H1 (cell line): ENCODE measurements at places on chromosomes 1 and 21. TPM values are rescaled to one million over a fixed set of nuclear protein-coding genes. Genes with fewer than 3 reads are reported as not detected.

- peak; percentile 51 for DNase-seq
Measured at GRCh38 chr21:46295996-46296752, 10.0 kb downstream of the YBEY start.

- DNase-seq: no peak
Measured at GRCh38 chr1:112044745-112045144, 55.3 kb upstream of the KCND3 start.

DNA sequence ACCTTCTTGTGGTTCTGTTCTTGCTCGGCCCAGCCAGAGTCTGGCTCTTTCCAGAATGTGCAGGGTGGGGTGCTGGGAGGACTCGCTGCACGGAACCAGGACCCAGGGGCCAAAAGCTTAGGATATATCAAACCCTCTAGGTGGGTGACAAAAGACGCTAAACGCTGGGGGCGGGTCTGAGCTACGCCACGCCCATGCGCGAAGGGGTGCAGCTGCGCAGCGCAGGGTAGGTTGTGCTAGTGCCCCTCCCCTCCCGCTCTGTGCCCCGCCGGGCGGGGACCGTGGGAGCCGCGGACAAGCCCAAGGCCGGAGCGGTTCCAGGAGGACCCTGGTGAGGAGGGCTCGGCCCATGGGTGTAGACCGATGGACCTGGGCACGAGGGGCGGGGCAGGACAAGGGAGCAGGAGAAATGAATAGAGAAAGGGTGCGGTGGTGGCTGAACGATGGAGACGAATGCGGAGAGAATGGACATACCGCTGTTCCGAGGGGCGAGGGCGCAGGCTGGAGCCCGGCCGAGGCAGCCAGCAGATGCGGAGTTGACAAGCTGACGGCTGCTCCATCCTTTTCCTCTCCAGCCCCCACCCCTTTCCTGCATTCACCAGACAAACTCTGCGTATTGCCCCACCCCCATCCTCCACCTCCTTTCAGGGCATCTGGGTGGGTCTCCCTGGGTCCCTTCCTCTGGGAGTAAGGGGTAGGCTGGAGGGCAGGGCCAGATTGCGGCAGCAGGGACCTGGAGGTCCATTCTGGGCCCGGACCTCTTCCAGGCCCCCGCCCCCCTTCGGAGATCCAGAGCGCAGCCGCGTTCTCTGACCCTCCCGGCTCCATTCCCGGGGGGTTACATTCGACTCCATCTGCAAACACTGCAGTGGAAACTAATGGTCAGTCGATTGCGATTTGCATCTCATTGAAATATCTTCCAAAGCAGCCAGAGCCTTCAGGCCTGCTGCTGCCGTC is at the start of gene RUSC1:
RUSC1 (plus strand) TSS at position 234 of the 957 bp plus-strand sequence. CDS start 880 bp downstream, outside the sequence.
- peak; percentile 44 for DNase-seq

- no peak for DNase-seq
Measured at GRCh38 chr1:192732787-192733186, 76.1 kb upstream of the RGS2 start.

GRCh38 chr1:109677459-109677858 is 9.6 kb downstream of the GSTM2 start:
- no peak for DNase-seq

GRCh38 chr1:47650611-47651010 is 212.8 kb downstream of the FOXD2 start:
- no peak for DNase-seq

DNA sequence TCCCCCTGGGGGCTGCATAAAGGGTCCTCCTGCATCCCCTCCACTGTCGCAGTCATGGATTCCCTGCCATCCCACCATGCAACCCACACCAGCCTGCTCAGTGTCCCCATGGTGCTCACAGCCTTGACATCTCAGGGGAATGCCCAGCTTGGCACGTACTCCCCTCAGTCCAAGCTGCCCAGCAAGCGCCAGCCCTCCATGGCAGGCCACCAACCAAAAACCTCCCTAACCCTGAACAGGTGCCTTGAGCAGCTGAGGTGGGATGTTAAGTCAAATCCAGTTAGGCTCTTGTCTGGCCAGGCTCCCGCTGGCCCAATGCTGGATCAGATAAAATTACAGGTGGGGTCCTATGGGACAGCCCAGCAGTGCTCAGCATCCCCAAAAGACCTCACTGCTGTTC is 341 bp downstream of the VTCN1 start:
- no peak for DNase-seq

Gene FCRL4
- not detected in 2 replicates for total RNA-seq

DNA sequence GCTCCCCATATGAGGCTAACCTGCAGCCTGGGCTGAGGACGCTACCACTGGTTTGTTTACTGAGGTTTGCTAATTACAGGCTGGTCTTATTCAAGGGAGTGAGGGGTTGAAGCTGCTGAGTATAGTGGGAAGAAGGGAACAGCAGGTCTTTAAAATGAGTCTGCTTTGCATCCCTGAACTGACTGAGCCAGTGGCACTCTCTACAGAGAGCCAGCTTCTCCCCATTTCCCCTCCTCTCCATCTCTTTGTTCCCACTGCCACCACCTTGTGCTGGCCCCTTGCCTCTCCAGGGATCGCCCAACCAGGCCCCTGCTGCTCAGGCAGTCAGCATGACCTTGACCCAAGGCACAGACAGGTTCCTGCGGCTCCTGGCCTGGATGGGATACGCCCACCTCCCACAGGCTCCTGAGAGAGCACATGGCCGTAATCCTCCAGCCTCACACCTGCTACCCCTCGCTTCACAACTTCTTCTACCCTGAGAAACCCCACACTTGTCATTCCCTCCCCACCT is 45.0 kb downstream of the IER5 start:
- peak; percentile 55 for DNase-seq

GRCh38 chr1:206829875-206830274 is 35.5 kb upstream of the IL20 start:
- DNase-seq: no peak
